ENCODE measurements at places on chromosomes 7 and 10.
A peak's percentile ranks its signal among the peaks of the same experiment; 100 is the strongest.

DNA sequence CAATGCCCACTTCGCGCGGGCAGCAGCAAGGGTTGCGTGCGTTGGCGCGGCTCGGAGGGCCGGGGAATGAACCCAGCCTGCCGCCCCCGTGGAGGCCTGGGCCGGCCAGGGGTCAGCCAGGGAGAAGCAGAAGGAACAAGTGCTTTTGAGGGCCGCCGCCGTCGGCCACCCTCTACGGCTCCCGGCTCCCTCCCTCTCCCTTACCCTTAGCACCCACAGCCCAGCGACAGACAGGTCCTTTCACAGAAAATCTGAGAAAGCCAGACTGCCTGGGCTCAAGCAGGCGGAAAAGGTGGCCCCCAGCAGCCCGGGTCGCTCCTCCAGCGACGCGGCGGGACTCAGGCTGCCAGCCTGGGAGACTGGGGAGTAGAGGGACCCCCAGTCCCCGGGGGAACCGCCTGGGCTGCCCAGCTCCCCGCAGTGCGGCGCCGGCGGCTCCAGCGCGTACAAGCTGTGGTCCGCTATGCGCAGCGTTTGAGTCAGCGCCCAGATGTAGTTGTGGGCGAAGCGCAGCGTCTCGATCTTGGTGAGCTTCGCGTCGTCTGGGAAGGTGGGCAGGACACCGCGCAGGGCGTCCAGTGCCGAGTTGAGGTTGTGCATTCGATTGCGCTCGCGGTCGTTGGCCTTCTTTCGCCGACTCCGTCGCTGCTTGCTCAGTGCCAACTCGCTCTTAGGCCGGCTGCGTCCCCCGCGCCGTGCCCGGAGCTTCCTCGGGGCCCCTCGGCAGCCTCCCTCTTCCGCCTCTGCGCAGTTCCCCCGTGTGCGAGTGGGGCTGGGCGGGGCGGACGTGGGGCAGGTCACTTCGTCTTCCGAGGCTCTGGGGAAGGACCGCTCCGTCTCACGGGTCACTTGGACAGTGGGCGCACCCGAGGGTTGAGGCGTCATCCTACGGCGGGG is 815 bp downstream of the NEUROG3 start:
- DNase-seq = no peak

- no peak for DNase-seq
Observed at GRCh38 chr7:2711895-2712675, 24.1 kb downstream of the AMZ1 start.

- no peak for DNase-seq
Observed at GRCh38 chr10:91517394-91517793, 107.2 kb downstream of the HECTD2 start.

GRCh38 chr7:94687076-94687475 is 31.1 kb upstream of the SGCE start:
- no peak for DNase-seq

DNA sequence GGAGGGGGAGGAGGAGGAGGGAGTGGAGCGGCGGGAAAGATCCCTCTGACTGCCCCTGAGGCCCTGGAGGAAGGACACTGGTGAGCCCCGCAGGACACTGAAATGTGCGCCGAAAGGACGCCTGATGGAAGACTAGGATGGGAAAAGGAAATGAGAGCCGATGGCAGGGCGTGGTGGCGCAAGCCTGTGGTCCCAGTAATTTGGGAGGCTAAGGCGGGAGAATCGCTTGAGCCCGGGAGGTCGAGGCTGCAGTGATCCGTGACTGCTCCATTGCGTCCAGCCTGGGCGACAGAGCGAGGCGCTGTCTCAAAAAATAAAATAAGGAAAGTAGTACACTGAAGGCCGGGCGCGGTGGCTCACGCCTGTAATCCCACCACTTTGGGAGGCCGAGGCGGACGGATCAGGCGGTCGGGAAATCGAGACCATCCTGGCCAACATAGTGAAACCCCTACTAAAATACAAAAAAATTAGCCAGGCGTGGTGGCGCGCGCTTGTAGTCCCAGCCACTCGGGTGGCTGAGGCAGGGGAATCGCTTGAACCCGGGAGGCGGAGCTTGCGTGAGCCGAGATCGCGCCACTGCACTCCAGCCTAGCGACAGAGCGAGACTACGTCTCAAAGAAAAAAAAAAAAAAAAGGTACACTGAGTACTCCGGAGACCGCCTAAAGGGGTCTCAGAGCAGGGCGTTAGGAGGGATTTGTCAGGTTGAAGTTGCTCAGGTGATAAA is 561 bp upstream of the HNRNPF start:
- peak; percentile 52 for DNase-seq

- no peak for DNase-seq
Observed at GRCh38 chr7:70997261-70997660, 134.7 kb upstream of the GALNT17 start.

DNA sequence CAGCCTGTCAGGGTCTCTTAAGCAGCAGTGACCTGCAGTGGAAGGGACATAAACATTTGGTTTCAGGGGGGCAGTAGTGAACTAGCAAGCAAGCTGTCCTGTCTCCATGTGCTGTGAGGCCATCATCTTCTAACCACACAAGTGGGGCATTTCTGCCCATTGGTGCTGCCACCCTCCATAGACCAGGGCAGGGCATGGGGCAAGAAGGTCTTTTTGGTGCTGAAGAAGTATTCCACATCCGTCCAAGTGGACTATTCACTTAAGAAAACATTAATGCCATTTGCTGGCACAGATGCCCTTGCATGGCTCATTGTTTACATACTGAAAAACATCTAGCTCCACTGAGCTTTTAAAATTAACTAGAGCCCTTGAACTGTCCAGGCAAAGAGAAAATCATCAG is 35.8 kb downstream of the ALOX5 start:
- no peak for DNase-seq

DNA sequence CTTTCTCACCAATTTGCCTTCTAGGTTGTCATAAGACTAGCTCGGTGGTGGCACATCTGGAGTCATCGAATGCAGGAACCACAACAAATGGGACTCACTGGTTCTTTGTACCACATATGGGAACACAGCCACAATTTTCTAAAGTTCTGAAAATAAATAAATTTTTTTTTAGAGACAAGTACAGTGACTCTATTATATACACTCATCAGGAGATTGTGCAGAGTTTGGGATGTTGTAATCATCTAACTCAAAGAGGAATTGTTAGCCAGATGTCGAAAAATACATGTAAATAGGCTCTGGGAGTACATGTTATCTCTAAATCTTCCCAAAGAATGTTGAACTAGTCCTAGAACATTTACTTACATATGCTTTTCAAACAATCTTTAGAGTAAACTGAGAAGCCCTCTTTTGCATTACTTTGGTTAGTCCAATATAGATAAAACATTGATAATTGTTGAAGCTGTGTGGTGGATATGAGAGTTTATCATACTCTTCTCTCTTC is 19.6 kb upstream of the SEPTIN7 start:
- DNase-seq = no peak

- DNase-seq = no peak
Observed at GRCh38 chr10:125222515-125223308, 62.3 kb upstream of the CTBP2 start.

DNA sequence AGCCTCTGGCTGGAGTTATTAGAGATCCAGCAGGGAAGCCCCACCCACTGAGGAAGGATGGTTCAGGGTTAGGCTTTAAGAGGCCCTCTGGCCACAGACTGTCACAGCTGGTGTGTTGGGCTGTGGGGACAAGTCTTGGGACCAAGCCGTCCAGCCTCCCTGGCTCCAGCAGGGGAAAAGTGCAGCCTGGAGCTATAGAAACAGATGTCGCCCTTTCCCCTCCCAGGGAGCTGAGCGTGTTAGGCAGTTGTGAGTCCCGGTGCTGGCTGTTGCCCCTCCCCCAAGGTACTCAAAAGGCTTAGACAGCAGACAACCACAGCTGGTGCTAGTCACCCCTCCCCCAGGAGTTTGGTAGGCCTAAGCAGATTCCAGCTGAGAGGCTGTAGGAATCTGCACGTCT is 143.4 kb downstream of the TMEM168 start:
- DNase-seq = no peak

- no peak for DNase-seq
Observed at GRCh38 chr10:100896876-100897461, 15.8 kb upstream of the SLF2 start.

- DNase-seq = no peak
Observed at GRCh38 chr7:6709808-6710207, 3.1 kb upstream of the ZNF12 start.

- DNase-seq = peak; percentile 1
Observed at GRCh38 chr7:32347244-32347828, 142.8 kb downstream of the LSM5 start.

- no peak for DNase-seq
Observed at GRCh38 chr10:514137-514671, 175.3 kb downstream of the DIP2C start.

DNA sequence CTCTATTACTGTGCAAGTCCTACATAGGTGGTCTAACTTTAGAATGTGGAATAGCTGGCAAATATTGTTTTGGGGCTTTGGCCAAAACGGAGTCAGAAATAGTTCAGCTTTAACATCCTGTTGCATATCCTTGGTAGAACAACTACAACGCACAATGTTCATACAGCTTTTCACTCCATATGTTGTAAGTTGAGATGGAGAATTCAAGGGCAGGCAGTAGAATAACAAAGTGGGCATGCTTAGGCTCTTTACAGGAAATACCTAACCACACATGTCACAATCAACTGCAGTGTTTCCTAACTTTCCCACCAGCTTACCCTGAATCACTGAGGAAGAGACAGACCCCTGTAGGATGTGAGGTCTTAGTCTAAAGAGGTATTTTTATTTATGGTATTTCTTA is 122.3 kb downstream of the PPP1R3A start:
- no peak for DNase-seq

GRCh38 chr10:93873420-93874115 is 20.2 kb upstream of the SLC35G1 start:
- DNase-seq = no peak

DNA sequence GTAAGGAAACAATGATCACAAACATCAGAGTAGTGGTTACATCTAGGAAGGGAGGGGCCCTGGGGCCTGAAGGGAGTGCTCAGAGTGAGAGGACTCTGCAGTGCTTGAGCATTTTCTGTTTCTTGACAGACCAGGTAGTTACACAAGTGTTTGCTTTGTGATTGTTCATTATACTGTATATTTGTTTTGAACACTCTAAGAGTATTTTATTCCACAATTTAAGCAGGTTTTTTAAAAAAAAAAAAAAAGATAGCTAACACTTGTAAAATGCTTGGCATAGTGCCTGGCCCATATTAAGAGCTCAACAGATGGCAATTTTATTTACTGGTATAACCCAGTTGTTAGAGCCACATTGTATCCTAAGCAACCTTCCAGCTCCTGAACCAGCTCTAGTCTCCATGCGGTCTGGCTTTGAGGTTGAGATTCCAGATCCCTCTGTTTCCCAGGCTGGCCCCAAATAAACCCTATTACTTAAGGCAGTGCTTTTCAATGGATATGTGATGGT is 20.1 kb upstream of the ATXN7L1 start:
- DNase-seq = no peak

- DNase-seq = no peak
Observed at GRCh38 chr7:2643386-2644219, 11.8 kb downstream of the TTYH3 start.

GRCh38 chr7:114217026-114217806 is 197.4 kb upstream of the FOXP2 start:
- DNase-seq = no peak

- DNase-seq = no peak
Observed at GRCh38 chr7:100836812-100837098, 9.4 kb upstream of the EPHB4 start.

DNA sequence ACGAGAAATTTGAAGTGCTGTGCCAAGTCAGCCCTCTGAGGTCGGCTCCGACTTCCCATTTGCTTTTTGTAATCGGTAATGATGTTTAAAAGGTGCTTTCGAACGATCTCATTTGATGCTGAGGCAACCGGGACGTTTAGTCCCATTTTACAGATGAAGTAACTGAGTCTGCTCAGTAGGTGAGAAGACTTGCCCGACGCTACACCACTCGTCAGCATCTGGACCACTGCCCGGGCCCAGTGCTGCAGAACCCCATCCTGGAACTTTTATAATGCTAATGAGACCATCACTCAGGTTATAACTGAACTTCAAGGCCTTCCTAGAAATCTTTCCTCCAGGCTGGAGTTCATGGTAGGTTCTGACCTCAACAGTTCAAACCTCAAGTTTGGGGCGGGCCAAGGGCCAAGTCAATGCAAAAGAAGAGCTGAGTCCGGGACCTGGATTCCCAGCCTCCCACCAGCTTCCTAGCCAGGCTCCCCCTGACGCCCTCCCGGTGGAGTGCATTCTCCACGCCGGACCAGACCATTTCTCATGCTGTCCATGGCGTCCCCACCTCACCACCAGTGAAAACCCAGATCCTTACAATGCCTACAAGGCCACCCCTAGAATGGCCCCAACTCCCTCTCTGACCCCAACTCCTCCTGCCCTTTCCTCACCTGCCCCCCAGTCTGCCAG is 699 bp upstream of the PDLIM1 start:
- no peak for DNase-seq

DNA sequence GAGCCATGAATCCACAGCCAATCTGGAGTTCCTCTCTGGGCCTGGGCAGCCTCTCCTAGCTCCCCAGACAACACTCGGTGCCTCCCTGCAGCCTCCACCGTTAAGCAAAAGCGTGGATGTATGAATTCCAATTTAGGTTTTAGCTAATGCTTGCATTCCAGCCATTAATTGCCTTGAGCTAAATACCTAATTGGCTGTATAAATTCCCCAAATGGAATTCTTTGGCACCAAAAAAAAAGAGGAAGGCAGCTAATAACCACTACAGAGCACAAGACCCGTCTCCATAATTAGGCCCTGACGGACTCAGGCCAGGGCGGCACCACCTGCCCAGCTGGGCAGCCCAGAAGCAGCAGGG is 140.5 kb downstream of the PTPRN2 start:
- DNase-seq = no peak

DNA sequence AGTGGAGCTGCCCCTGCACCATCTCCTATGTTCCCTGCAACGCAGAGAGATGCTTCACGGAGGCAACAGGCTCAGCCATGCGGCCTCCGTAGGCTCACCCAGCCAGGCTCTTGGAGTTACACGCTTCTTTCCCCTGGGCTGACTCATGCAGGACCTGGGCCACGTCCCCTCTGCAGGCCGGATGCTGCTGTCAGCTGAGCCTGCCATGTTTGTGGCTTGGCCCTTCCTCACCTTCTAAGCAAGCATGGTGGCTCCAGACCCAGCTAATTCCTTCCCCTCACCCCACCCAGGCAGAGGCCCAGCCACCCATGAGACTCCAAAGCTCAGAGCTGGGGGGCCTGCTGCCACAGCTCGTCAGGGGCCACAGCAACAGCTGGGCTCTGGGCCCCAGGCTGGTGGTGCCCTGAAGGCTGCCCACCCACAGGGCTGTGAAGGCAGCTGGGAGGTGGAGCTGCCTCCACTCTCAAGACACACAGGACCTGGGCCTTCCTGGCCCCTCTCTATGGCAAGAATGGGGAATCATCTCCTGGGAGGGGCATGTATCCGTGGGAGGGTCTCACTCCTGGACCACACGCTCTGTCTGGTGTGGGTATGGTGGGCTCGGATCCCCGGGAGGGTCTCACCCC is 219.6 kb downstream of the ELFN1 start:
- DNase-seq = no peak

DNA sequence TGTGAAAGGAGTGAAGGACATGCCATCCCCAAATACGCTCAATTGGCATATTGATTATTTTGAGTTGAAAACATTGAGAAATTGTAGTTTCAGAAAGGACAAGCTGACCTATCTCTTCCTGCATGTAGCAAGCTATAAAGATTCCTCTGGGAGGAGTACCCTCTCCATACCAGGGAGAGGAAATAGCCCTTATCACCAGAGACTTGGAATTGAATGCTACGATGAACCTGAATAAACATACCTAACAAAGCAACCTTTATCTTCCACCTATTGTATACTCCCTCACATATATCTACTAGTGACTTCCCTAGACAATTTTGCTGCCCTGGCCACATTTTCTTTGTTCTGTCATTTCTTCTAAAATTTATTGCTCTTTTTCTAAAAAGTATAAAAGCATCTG is 150.2 kb upstream of the EEPD1 start:
- DNase-seq = no peak
